Fibroblast of upper back skin (primary cell): ENCODE measurements at places on chromosomes 2 and 18.

GRCh38 chr2:217947383-217948350 is 55.1 kb downstream of the TNS1 start:
- no peak for DNase-seq

DNA sequence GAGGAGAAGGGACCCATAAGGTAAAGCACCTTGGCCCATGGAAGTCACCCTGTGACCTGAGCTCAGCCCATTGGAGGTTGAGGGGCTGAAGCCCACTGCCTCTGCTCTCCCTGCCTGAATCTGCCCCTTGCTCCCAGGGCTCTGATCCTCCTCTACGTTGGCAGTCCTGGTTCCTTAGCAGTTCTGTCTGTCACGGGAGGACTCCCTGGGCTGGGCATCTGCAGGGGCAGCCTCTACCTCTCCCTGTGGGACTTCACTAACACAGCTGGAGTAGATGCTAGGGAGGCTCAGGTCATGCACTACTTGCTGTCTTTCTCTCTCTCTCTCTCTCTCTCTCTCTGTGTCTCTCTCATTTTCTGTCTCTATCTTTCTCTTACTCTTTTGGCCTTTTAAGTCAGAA is 8.7 kb downstream of the GYPC start:
- DNase-seq: no peak

- DNase-seq: no peak
These were observed 23.2 kb downstream of the ADAM17 start for GRCh38 chr2:9532421-9532820.

GRCh38 chr2:232931636-232932035 is 61.6 kb downstream of the SNORC start:
- DNase-seq: no peak

GRCh38 chr2:3293221-3293620 is 84.4 kb downstream of the EIPR1 start:
- no peak for DNase-seq

DNA sequence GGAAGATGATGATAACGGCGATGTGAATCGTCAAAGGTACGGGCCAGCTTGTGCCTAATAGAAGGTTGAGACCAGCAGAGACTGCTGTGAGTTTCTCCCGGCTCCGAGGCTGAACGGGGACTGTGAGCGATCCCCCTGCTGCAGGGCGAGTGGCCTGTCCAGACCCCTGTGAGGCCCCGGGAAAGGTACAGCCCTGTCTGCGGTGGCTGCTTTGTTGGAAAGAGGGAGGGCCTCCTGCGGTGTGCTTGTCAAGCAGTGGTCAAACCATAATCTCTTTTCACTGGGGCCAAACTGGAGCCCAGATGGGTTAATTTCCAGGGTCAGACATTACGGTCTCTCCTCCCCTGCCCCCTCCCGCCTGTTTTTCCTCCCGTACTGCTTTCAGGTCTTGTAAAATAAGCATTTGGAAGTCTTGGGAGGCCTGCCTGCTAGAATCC is 3.0 kb downstream of the FZD7 start:
- DNase-seq: peak; percentile 57

DNA sequence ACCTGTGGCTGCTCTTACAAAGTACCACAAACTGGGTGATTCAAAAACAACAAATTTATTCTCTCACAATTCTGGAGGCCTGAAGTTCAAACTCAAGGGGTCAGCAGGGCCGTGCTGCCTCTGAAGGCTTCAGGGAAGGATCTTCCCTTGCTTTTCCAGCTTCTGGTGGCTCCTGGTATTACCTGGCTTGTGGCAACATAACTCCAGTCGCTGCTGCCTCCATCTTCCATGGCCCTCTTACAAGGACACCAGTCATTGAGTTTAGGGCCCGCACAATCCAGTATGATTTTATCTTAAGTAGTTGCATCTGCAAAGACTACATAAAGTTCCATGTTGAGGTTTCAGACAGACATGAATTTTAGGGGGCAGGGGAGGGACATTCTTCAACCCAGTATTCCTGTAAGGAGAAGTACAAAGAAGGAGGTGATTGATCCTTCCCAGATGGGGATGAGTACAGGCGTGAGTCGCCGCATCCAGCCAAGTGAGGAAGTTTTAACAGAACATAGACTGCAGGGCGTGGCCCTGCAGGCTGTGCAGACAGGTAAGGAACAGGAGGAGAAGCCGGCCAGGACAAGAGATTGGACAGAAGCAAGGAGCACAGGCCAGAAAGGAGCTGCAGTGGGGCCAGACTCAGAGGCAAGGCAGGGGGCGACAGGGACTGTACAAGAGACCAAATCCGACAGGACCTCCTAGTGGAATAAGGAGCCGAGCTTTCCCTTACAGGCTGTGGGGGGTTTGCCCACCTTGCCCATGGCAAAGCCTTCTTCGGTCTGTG is 44.4 kb upstream of the BZW1 start:
- no peak for DNase-seq

GRCh38 chr18:44777457-44778192 is 96.9 kb downstream of the SETBP1 start:
- DNase-seq: no peak

- no peak for DNase-seq
These were observed 13.5 kb upstream of the DNMT3A start for GRCh38 chr2:25355270-25355669.

DNA sequence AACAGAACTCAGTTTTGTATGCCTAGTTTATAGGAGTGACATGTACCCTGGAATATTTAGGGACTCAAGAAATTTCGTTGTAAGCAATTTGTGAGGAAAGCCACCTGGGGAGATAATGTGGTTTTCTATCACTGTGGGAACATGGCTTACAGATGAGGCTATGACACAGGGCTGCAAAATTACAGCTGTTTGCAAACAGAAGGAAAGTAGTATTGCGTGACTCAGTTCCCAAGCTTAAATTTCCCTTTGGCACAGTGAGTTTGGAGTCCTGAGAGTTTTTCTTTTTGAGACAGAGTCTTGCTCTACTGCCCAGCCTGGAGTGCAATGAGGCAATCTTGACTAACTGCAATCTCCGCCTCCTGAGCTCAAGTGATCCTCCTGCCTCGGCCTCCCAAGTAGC is 149.8 kb downstream of the MYO5B start:
- no peak for DNase-seq

- DNase-seq: no peak
These were observed 577.4 kb downstream of the ZEB2 start for GRCh38 chr2:143942486-143942885.

- no peak for DNase-seq
These were observed 83.3 kb downstream of the GALNT14 start for GRCh38 chr2:31054842-31055388.
